ENCODE measurements at places on chromosomes 4 and X.

GRCh38 chr4:54800831-54801530 lies 143.2 kb downstream of the KIT start:
- DNase-seq: no peak

DNA sequence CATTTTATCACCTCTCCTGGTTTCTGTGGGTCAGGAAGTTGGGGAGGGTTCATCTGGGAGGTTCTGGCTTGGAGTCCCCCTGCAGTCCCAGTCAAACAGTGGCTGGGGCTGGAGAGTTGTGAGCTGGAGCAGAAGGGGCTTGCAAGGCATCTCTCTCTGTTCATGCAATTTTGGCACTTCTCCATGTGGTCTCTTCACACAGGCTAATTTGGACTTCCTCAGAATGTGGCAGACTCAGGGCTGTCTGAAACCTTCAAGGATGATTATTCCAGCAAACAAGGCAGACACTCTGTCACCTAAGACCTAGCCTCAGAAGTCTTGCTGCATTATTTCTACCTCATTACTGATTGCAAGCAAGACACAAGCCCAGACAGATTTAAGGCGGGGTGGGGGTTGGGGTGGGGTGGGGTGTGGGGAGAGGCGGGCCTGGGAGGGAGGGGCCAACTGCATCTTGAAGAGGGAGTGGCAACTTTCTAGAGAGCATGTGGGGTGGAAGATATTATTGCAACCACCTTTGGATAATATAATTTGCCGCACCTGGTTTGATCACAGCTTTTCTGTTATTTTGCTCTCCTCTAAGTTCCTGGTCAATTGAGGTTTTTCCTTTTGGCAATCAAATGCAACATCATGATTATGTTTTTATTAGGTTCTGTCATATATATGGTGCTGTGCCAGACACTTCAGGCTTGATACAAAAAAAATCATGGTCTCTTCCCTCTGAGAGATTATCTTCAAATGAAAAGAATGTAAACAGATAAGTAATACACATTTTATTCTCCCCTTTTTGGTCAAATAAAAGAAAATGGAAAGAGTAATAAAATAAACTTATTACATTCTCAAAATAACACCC lies 799.5 kb downstream of the RPA4 start:
- DNase-seq: no peak

- DNase-seq: no peak
Observed at GRCh38 chrX:151155234-151155633, 21.1 kb upstream of the GPR50 start.

- DNase-seq: no peak
Observed at GRCh38 chr4:54146139-54146538, 46.2 kb downstream of the GSX2 start.

- DNase-seq: no peak
Observed at GRCh38 chr4:83782591-83782990, 246.7 kb downstream of the GPAT3 start.

DNA sequence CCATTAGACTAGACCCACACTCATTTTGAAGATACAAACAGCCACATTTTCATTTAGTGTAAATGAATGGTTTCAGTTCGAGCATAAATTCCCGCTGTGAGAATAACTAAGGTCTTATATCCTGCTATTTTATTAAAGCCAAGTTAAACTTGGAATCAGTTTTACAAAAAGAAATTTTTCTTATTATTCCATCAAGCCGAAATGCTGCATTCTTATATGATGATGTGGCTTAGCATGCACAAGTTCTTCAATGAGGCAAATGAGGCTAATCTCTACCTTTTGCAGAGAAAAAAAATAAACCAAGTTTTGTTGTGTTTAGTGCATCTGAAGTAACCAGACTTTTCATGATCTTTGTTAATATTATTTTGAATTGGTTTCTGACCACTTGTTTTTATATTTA lies 953.9 kb upstream of the PCDH10 start:
- no peak for DNase-seq

DNA sequence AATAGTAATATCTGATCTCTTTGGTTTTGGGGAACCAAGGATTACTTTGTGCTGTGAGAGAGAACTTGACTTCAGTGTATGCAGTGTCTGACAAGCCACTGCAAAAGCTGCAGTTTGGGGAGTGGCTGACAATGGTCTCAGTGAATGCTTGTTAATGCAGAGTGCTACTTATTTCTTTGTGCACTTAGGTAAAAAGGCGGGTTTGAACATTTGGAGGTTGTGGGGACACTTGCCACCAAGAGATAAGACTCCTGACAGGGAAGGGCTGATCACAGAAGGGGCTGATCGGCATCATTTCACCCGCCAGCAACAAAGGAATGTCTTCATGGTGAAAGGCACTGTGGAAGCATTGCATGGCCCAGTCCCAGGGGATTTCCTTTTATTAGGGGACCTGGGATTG lies 28.6 kb upstream of the USP46 start:
- no peak for DNase-seq

GRCh38 chrX:30787012-30787411 lies 102.0 kb downstream of the TAB3 start:
- no peak for DNase-seq

DNA sequence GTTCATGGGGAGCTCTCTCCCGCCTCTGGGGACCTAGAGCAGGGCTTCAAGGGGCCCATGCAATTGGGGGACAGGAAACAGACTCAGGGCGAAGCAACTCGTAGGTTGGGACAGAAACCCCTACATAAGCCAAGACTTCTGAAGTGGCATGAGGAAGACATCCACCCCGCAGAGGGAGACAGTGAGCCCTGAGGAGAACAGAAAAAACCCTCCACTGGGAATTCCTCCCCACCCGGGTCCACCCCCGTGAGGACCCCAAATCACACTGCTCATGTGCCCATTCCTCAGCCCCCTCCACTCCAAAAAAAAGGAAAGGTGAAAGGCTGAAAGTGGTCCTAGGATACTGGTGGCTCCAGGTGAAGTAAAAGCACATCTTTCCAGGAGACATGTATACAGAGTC lies 74.0 kb downstream of the CPZ start:
- no peak for DNase-seq

DNA sequence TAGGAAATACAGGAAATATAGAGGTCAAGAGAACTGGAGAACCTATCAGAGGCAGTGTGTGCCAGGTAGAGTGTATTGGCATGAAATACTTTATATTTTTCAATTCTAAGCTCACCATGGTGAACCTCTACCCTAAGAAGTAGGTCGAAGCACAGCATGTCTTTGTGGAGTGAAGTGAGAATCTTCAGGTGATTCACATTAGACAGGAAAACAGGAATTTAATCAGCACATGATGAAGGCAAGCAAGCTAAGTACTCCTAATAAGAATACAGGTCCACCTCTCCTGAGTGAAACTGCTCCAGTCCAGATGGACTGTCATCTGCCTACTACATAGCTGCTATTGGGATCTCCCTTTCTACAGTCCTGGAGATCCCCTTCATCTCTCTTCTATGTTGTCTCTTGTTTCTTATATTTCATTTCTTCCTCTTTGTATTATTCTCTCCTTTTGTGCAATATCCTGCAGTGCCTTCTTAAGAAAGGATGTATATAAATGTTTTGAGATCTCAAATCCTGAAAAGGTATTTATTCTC lies 159.0 kb downstream of the LRBA start:
- no peak for DNase-seq

DNA sequence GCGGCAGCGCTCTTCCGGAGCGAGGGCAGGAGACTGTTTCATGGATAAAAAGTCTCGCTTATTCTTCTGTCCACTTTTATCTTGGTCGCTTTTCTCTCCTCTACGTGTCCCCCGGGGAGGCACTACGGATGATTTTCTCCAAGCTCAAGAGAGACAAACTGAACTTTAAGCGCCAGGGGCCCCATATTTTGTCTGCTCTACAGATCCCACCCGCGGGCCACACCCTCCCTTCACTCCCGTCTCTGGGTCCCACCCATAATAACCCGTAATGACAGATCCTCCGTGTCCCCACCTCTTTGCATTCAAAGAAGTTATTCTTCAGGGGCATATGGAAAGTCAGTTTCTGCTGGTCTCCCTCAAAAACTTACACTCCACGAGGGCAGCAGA lies at the start of gene CORIN:
TSS of gene CORIN (minus strand) at position 160 of the 387 bp plus-strand sequence. CDS start at position 42, 118 bp downstream.
- DNase-seq: no peak

DNA sequence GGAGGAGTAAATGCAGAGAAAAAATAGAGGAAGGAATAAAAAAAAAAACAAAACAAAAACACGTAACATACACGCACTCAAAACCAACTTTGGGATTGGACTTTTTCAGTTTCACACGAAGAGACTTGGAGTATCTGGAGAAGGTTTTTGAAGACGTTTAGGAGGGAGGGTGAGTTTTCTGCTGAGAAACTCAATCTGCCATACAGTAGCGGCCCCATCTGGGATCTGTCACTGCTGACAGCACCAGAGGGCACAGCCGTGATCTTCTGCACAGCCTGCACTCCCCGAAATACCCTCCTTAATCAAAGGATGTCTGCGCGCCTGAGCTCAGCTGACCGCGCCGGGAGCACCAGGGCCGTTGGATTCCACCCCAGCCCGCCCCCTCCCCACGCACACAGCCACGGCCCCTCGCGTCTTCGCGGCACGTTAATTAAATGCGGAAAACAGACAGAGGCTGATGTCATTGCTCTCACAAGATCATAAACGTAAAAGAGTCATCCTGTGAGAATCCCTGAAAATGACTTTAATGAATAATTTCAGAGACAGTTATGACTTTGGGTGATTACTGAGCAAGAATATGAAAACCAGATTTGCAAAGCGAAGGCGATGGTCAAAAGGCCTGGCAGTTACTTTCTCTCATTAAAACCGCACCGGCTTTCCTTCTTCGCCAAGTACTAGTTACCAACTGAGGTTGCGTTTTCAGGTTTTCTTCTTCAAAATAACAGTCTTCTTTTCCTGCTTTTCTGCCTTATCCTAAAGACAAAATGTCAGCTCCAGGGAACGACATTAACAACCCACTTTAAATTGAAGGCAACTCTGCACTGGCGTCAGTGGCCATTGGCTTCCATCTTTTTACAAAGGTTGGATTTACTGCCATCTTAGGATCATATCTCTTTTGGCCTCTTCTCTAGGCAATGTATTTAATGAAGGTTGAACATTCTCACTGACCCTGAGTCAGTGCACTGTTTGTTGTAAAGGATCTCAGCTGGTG lies 10.6 kb downstream of the HAND2 start:
- DNase-seq: peak; percentile 39

- DNase-seq: no peak
Observed at GRCh38 chr4:42927946-42928345, 35.4 kb downstream of the GRXCR1 start.

DNA sequence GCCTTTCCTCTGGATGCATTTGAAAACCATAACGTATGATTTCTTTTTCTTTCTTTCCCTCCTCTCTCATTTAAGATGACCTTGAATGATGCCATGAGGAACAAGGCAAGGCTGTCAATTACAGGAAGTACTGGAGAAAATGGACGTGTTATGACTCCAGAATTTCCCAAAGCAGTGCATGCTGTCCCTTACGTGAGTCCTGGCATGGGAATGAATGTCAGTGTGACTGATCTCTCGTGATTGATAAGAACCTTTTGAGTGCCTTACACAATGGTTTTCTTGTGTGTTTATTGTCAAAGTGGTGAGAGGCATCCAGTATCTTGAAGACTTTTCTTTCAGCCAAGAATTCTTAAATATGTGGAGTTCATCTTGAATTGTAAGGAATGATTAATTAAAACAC lies 142.8 kb downstream of the GRIA2 start:
- DNase-seq: no peak

- DNase-seq: no peak
Observed at GRCh38 chr4:21083413-21083812, 383.2 kb downstream of the PACRGL start.

- DNase-seq: no peak
Observed at GRCh38 chr4:76210452-76210851, 3.2 kb downstream of the SCARB2 start.

DNA sequence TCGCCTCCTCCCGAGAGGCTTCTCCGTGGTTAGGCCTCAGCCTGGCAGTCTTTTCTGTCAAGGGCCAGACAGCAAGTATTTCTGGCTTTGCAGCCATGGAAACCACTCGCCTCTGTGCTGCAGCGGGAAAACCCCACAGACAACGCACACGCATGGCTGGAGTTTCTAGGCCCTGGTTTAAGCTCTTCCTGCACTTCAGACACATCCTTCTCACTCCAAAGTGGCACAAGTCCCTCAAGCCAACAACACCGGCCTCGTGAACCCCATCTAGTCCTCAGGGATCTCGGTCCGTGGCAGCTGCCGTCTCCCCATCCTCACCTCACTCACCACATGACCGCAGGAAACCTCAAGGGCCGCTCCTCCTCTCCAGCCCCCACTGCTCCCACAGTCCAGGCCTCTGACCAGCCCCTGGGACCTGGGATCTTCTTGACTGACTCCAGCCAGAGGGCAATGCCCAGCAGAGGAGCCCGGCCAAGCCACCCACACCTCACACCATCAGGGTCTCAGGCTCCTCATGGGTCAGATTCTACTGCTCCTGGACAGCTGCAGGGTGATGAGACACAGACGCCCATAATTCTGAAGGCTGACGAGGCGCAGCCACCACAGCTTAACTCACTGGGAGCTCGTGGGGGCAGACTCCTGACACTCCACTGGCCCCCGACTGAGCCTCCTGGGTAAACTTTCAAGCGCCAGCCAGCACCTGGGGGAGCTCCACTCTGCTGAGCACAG lies 21.7 kb downstream of the LETM1 start:
- DNase-seq: no peak

DNA sequence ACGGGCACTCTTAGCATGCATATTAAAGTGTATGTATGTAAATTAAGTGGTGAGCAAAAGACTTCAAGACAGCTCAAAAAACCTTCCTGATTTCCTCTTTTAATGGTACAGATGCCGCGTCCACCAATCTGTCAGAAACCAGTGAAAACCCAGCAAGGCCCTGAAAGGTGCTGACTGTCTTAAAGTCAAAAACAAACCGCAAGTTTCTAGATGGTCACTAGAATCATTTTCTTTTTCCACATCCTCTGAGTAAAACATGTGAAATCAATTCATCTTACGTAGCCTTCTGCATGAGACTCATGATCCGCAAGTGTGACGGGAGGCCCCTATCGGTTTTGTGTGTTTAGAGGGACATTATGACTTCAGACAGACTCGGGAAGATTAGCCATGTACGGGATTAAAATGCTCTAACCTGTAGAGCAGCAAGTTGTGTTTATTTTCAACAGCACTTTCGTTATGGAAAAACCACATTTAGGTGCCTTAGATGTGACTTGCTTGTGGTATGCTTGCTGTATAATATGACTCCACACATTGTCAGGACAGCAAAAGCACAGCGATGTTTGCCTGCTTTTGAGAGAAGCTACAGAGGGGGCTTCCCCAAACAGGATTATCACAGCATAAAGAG lies 88.2 kb upstream of the STS start:
- DNase-seq: no peak

GRCh38 chr4:25993395-25994185 lies 79.6 kb downstream of the SMIM20 start:
- DNase-seq: no peak

- DNase-seq: no peak
Observed at GRCh38 chr4:96352051-96352517, 512.2 kb downstream of the PDHA2 start.

GRCh38 chr4:52711272-52711671 lies 40.0 kb downstream of the ERVMER34-1 start:
- no peak for DNase-seq
